ENCODE measurements at places on chromosomes 13 and 19.

- peak; percentile 51 for DNase-seq
Observed at GRCh38 chr19:48102870-48103751, 7.5 kb downstream of the PLA2G4C start.

GRCh38 chr13:51977625-51978024, 33.6 kb downstream of the ATP7B start:
- DNase-seq: no peak

DNA sequence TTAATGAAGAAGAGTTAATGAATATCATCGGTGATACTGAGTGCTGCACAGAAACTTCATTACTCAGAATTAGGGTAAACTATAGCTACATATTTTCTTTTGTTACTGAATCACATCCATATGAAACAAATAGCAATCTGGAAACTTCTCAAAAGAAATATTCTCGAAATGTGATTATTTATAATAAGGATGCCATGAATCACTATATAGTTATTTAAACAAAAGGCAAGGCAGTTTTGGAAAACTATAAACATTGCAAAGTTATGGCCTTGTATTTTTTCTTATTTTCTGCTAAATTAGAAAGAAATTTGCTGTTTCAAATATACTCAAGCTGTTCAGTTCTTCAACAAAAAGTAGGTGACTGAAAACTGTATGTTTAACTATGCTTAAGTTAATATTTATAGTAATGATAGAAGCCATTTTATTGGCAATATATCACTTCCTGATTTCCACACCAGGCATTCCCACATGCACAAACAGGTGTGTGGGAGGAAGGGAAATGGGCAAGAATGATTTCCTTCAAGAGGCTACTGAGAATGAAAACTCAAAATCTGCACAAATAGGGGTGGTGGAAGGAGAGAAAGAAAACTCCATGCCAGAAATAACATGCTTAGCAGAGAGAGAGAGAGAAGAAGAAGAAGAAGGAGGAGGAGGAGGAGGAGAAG, 74.5 kb upstream of the FRY start:
- DNase-seq: no peak

DNA sequence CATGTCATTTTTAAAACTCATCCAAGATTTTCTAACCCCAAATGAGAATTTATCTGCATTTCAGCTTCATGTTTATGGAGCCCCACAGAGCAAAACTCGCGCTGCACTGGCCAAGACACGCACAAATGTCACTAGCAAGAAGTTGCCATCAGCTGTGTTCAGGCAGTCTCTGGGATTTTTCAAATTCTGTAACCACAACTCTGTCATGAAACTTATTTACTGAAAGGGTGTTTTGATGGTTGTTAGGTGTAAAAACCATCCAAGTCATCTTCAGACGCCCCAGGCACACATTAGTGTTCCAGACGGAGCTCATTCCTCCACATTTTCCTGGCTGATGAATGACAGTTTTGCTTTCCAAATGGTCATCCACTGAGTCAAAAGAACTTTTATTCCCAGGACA, 63.4 kb downstream of the SLC7A1 start:
- DNase-seq: no peak

- DNase-seq: peak; percentile 40
Observed at GRCh38 chr13:24693862-24694471, 13.8 kb downstream of the ATP12A start.

DNA sequence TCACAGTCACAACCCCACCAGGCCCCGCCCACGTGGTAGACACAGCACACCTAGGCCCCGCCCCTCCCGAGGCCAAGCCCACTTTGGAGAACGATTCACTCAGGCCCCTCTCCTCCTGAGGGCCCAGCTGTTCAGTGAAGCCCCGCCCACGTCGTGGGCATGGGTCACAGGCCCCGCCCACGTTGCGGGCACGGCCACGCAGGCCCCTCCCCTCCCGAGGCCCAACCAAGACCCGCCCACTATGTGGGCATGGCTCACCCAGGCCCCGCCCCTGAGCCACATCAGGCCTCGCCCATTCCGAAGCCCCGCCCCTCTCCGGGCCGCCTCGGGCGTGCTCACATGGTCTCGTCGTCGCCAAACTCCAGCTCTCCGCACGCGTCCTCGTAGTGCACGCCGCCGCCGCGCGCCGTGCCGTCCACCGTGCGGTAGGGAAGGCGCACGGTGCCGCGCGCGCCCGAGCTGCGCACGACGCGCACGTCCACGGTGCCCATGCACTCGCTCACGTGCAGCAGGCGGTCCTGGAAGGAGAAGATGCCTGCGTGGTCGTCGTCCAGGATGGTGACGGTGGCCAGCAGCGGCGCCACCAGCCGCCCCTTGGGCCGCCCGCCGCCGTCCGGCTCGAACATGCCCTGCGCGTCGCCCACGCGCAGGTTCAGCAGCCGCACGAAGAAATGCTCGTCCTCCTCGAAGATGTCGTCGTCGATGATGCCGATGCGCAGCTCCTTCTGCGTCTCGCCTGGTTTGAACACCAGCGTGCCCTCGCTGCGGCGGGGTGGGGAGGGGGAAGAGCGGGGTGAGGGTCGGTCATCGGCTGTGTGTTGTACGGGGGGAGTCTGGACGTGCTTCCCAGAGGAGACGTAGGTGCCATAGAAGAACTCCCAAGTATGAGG, 24.0 kb downstream of the SLC8A2 start:
- DNase-seq: peak; percentile 58

DNA sequence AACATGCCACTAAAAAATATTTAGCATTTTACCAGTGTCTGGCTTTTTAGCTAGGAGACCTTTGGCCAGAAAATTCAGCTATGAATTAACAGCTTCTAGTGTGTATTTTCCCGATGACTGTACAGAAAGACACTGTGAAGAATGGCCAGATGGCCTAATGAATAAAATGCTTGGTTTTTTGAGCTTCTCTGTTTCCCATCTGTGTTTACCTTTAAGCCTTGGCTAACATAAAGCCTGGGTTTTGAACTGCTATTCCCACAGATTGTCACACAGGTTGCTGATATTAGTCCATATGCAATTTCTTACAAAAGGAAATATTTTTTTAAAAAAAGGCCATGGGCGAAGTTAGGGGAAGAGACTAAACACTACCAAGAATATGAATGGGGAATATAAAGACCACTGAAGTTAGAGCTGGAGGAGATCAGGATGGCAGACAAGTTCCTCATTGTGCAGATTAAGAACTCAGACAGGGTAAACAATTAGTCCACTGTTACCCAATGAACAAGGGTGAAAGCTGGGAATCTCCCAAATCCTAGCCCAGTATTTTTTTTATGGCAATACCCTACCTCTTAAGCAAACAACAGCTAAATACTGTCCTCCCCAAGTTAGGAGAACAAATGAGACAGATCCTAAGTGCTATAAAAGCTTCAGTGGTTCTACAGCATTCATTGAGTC, 95.1 kb downstream of the DCT start:
- DNase-seq: no peak

GRCh38 chr13:71877256-71877653, 10.3 kb upstream of the DACH1 start:
- no peak for DNase-seq

GRCh38 chr13:80946008-80946802, 605.3 kb upstream of the SPRY2 start:
- no peak for DNase-seq

DNA sequence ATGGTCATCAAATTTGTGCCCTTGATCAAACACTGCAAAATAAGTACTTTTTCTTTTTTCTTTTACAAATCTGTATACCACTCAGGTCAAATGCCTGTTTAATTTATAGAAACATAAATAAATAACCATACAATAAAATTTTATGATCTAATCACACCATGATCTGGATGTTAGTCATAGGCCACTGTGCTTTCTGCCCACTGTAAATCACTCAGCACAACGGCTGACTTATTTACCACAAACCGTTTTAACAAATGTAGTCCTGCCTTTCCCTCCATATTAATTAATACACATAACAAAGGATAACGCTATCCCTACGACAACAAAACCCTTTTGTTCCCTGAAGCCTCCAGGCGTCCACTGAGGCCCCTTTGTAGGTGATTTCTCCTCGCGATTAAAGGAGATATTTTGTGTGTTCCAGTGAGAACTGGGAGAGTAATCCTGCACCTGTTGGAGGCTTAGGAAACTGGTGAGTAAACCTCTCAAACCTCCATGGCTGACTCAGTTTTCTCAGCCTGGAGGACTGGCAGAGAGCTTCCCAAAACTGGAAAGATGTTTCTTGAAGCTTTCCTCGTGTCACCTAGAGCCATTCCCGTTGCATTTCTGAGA, 477.1 kb upstream of the SGCG start:
- no peak for DNase-seq

- DNase-seq: no peak
Observed at GRCh38 chr13:27956576-27957300, 12.4 kb downstream of the CDX2 start.

DNA sequence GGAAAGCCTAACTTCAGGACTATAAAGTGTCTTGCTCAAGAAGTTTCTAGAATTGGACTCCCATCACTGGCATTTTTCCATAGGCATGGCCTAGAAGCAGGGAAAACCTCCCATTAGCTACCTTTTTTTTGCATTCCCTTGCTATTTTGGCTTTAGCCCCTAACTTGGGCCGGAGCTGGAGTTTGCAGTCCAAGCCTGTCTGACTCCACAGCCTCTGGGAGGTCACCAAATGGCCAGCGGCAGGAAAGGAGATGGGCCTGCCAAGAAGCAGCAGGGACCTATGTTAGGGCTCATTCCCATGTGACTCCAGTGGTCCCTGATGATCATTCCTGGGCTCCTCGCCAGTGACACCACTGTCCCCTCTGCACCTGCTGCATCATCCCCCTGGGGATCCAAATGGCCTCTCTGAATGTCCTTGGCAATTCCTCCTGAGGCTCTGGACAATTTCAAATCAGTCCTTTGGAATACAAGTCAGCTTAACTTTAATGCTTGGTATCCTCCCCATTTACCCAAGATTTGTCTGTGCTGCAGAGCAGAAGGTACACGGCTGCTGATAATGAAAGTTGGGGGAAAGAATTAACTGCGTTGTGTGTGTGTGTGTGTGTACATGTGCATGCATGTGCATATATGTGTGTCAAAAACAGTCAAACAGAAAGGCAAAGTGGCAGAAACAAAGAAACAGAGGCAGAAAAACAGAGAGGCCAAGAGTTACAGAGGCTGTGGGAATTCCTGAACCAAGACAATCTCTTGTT, 69.8 kb upstream of the SERP2 start:
- DNase-seq: no peak

- DNase-seq: no peak
Observed at GRCh38 chr13:74136084-74136658, 2.0 kb upstream of the KLF12 start.

DNA sequence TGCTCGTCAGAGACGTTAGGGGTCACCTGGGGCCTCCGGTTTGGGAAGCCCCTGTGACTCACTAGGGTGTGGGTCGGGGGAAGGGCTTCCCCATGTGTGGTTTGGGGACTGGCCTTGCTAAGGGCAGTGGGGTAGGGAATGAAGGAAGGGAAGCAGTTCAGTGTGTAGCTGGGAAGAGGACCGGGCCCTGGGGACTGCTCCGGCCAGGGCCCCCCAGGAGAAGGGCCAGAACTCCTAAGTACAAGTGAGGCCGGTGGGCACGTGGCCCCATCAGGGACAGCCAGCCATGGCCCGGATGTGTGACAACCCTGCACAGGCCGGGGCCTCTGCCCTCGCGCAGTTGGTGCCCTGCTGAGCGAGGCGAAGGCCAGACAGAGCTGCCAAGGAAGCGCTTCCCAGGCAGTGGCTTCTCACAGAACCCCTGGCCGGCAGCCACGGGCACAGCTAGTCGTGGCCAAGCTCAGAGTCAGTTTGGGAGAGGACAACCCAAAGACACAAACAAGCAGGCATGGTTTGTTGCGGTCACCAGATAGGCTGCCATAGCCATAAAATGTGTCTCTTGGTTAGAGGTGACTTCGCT, 25.7 kb downstream of the TEX29 start:
- DNase-seq: no peak

GRCh38 chr13:79874396-79875360, 393.7 kb downstream of the NDFIP2 start:
- DNase-seq: no peak

DNA sequence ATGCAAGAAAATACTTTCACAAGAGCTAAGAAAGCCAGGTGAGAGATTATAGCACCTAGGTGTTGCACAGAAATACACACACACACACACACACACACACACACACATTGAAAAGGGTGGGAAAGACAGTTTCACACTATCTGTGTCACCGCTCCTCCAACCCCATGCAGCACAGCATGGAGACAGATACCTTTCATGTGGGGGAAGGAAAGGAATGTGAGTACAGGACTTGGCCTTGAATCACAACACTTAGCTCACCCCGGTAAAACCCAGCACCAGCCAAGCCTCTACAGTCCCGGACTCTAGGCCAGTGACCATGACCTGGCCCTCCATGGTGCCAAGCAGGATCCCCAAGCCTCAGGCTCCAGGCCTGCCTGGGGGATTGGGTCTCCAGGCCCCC, 462.0 kb upstream of the SPRY2 start:
- no peak for DNase-seq

GRCh38 chr19:543910-544608, at the start of gene GZMM:
GZMM (plus strand) TSS chr19:544053; CDS start chr19:544072, 19 bp downstream.
- no peak for DNase-seq

DNA sequence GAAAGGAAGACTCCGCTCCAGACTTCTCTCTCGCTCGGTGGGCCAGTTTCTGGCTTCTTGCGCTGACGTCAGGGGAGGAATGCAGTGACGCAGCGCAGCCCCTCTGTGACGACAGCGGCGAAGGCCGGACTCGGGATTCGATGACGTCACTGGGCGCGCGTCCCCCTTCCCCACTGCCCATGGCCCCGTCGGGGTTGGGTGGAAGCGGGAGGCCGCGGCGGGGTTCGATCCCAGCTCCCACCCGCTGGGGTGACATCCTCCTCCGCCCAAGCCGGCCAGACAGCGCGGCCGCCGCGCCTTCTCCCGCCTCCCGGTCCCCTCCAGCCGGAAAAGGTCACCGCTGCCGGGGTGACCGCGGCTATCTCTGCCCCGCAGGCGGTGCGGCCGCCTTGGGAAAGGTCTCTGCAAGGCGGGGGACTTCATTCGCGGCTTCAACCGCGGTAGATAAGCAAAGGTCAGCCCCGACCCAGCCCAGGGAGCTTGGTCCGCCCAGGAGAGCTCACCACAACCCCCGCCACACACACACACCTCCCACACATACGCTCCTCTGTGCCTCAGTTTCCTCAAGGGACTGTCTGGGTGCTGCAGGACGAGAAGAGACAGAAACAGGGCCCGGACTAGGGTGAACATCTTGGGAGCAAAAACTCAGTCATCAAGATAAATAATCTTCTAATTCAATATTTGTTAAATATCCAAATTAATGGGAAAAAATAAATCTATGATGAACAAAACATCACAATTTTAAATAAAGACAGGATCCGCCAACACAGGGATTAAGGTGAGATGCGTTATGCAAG, 844 bp upstream of the RFX1 start:
- peak; percentile 93 for DNase-seq

GRCh38 chr19:46692918-46693722, 23.8 kb downstream of the PRKD2 start:
- no peak for DNase-seq

DNA sequence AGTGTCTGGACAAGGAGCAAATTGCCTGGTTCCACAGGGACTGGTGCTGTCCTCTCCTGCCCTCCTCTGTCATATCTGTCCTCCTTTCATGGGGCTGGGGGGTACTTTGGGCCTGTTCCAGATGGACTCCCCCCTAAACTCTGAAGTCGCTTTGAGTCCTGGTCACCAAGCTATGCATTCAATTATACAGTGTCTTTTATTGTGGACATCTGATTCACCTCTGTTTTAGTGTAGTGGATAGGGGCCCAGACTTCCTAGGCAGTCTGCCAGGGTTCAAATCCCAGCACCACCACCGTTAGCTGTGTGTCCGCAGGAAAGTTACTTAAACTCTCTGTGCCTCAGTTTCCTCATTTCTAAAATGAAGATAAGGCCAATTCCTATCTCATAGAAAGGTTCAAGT, 21.0 kb upstream of the IRS2 start:
- DNase-seq: peak; percentile 15

Measured in NCI-H774 (cell line).